Epithelial cell of proximal tubule (primary cell): ENCODE measurements at places on chromosomes 11 and 22.

GRCh38 chr11:134024420-134025081 is 44.3 kb upstream of the JAM3 start:
- DNase-seq: no peak

GRCh38 chr11:64038500-64038899 is 2.8 kb downstream of the FLRT1 start:
- DNase-seq: no peak

DNA sequence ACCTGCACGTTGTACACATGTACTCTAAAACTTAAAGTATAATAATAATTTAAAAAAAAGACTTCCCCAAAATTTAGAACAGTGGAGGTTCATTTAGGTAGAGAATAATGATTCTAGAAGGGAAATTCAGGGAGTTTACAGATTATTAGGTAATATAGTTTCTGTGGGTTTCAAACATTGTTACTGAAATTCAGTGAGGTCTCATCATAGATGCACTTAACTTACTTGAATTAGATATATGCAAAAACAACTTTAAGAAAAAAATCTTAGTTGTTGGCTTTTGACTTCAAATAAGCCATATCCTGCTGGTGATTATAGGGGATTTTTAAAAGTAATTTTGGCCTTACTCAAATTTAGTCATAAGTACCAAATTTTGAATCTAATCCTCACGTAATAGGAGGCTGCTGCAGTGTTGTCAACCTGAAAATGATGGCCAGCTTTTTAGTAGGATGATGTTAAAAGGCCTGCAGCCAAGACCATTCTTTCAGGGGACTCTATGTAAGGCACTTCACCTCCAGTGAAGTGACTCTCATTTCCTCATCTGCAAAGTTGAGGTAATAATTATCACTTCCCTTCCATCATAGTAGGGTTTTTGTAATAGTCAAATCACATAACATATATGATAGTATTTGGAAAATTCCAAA is 42.5 kb upstream of the KCNA4 start:
- no peak for DNase-seq

DNA sequence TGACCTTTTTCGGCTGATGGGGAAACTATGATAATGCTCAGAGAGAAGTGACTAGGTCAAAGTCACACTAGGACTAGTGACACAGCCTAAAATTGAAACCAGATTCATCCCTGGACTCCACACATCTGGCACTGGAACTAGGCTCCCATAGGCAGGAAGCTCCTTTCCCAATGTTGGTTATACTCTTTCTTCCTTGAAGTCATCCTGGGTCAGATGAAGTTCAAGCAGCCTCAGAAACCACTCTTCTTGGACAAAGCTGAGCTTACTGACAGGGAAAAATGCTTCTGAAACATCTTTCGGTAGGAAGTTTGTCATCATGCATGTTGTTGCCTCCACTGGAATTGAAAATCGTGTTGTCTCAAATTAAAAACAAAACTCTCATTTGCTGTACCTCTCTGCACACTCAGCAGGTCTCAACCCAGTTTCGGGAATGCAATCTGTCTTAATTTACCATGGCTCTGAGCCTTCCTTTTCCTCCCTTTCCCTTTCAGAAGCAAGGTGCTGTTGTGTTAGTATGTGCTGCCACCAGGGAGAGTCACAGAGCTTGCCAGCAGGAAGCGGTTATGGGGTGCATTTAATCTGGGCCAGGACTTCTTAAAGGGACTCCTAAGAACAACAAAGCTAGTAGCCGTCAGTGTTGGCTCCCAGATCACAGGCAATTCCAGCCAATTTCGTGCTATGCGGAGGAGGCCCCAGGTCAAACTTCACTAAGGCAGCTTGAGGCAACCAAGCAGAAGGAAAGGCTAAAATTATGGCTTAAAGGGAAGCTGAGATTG is 384.8 kb downstream of the TENM4 start:
- DNase-seq: no peak
